Keratinocyte (primary cell): ENCODE measurements at places on chromosomes 5 and 9.
A peak's percentile ranks its signal among the peaks of the same experiment; 100 is the strongest.

- no peak for DNase-seq
Measured at GRCh38 chr5:60690326-60690725, 9.6 kb downstream of the DEPDC1B start.

DNA sequence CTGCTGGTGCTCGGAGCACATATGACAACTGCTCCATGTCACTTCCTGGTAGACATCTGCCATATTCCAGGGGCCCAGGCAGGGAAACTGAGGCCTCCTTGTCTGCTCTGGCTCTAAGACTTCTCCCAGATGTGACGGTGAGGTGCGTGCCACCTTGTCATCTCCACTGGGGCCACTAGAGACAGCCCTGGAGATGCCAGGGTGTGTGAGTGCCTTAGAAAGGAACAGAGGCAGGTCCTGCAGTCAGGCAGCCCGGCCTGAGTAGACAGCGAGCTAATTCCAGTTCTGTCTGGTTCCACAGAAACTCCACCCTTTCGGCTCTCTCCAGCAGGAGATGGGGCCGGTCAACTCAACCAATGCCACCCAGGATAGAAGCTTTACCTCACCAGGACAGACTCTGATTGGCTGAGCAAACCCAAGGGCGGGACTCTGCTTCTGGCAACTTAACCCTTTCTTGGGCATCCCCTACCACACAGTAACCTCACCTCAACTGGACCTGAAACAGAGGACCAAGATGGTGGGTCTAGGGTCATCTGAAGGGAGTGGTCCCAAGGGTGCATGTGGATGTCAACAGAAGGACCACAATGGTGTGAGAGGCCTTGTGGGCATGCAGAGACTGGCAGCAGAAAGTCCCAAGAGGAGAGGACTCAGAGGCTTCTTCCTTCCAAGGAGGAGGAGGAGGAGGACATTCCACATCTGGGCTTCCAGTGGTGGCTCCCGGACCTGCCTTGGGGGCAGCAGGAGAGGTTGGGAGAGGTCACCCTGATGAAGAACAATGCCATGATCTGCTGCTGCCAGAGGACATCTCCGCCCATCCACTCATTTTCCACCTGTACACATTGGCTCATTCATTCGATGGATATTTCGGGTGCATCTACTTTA is 77.7 kb downstream of the RGS3 start:
- DNase-seq: no peak

DNA sequence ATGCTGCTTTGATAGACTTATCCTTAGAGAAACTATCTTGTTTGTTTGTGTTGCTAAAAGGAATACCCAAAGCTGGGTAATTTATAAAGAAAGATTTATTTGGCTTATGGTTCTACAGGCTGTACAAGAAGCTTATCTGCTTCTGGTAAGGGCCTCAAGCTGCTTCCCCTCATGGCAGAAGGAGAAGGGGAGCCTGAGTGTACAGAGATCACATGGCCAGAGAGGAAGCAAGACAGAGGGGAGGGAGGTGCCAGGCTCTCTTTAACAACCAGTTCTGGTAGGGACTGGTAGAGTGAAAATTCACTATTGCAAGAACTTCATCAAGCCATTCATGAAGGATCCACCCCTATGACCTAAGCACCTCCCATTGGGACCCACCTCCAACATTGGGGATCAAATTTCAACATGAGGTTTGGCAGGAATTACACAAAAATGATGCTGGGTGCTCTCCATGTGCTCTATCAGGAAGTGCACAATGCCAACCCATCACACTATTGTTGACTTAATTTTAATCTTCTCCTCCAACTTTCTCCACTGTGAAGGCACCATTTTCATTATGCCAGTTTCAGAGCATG is 115.1 kb upstream of the SHB start:
- DNase-seq: no peak

DNA sequence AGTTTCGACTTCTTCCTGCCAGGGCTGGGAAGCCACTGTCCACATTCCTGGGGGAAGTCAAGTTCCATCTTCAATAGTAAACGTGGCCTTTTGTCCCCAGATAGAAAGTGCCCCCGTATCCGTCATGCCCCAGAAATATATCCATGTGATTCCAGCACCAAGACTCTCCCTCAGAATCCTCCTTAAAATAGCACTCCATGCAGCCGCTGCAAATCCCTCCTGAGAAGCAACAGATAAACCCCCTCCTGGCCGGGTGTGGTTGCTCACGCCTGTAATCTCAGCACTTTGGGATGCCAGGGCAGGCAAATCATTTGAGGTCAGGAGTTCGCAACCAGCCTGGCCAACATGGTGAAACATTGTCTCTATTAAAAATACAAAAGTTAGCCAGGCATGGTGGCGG is 126.1 kb downstream of the OLFM1 start:
- DNase-seq: no peak

DNA sequence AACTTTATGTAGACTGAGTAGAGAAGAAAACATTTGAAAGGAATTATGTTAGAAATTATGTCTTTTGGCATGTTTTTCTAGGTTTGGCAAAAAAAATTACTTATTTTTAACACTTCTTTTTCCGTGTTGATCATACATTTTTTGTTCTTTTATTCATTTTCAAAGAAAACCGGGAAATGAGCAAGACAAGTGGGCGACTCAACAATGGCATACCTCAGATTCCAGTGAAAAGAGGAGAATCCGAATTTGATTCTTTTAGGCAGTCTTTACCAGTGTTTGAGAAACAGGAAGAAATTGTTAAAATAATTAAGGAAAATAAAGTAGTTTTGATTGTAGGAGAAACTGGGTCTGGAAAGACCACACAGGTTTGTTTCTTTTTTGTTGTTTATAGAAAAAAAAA is 12.9 kb downstream of the YTHDC2 start:
- no peak for DNase-seq

DNA sequence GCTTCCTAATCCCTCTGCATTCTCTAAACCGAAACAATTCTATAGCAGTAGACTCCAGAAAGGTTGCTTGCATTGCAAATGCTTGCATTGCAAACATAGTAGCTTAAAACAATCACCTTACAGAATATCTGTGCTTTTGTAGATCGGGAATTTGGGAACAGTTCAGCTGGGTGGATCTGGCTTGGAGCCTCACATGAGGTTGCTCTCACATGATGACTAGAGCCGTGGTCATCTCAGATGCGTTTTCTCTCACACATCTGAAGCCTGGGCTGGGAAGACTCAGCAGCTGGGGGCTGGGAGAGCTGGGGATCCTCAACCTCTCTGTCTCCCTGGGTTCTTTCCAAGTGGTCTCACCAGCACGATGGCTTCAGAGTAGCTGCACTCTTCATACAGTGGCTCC is 127.8 kb downstream of the MSX2 start:
- DNase-seq: no peak

DNA sequence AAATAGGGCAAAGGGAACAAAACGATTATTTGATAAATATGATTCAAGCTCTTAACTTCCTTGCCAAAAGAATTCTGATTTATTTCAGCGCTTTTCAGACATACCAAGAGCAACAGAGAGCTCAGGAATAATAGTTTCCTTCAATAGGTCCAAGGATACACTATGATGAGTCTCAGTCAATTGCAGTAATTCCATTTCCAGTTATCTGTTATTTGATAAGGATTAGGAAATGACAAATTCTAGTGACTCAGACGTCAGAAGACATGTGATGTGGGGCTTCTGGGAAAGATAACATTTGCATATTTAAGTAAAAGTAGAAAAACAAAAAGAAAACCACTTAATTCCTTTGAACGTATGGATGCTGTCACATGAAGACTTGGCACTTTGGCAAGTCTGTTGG is 1250.8 kb upstream of the CDH18 start:
- DNase-seq: no peak

DNA sequence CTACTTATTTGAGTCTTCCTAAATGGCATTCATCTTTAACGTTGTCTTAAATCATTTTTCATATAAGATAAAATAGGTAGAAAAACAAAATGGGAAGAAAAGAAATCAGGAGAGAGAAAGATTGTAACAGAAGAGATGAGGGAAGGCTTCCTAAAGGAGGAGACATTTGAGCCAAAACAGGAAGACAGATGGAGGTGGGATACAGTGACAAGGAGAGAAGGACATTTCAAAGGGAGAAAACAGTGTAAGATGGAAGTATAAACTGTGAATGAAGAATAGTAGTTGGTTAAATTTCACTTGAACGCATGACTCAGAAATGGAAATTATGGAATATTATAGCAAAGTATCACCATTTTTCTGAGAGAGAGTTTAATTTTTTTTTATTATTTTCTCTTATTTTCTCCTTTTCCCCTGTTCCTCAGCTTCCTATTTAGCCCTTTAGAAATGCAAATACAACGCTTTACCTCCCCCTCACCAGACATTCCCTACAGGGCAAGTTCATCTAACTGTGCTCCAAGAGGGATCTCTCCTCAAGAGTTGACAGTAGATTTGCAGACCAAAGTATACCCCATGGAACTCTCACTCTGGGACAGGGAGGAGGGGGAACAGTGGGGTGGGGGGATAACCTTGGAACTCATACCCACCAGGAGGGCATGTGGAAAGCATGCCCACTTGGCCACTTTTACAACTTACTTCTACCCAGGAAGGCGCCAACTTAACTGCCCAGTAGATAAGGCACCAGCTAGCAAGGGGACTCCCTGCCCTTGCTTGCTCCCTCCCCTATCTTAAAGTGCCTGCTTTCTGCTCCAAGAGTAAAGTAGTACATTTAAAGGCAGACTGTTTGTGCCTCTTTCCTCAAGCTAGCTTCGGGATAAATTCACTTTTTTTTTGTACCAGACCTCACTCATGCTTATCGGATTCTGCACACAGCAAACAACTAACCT is 304.7 kb upstream of the POU5F2 start:
- DNase-seq: no peak

GRCh38 chr5:113336975-113337374 is 97.8 kb downstream of the TSSK1B start:
- no peak for DNase-seq

- DNase-seq: no peak
Measured at GRCh38 chr9:117164512-117164911, 250.3 kb downstream of the ASTN2 start.

- no peak for DNase-seq
Measured at GRCh38 chr9:131475111-131475955, 27.4 kb upstream of the POMT1 start.

GRCh38 chr9:112408819-112409218 is 28.9 kb downstream of the HSDL2 start:
- no peak for DNase-seq

GRCh38 chr9:36101916-36102741 is 34.4 kb upstream of the GLIPR2 start:
- peak; percentile 84 for DNase-seq

DNA sequence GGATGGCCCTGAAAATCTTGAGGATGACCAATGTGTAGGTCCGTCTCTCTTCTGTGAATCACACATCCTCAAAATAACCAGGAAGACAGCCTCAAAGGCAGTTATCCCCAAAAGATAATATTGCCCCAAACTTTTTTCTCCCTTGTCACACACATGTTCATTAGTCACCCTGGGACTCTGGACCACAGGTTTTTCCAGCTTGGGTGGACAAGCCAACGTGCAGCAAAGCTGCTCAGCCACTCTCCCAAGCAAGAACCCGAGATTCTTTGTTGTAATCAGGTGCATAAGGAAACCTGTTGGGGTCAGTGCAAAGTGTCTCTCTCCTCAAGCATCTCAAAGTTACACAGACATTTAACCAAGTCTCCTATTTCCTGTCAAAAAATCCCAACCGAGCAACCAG is 196.6 kb downstream of the GNA14 start:
- no peak for DNase-seq

DNA sequence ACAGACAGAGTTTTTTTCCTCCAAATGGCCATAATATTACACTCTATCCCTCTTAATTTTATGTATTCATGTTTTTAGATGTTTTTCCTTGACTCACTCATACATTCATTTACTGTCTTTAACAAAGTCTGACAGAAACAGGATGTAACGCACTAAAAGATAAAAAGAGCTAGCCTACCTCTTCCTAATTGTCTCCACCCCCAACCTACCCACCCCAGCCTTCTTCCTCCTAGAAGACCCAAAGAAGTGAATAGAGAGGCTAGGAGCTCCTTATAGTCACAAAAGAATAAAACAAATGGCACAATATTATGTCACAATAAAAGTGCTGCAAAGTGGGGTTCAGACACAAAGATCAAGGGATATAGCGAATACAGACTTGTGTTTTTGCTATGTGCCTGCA is 719 bp downstream of the NOL8 start:
- DNase-seq: no peak

DNA sequence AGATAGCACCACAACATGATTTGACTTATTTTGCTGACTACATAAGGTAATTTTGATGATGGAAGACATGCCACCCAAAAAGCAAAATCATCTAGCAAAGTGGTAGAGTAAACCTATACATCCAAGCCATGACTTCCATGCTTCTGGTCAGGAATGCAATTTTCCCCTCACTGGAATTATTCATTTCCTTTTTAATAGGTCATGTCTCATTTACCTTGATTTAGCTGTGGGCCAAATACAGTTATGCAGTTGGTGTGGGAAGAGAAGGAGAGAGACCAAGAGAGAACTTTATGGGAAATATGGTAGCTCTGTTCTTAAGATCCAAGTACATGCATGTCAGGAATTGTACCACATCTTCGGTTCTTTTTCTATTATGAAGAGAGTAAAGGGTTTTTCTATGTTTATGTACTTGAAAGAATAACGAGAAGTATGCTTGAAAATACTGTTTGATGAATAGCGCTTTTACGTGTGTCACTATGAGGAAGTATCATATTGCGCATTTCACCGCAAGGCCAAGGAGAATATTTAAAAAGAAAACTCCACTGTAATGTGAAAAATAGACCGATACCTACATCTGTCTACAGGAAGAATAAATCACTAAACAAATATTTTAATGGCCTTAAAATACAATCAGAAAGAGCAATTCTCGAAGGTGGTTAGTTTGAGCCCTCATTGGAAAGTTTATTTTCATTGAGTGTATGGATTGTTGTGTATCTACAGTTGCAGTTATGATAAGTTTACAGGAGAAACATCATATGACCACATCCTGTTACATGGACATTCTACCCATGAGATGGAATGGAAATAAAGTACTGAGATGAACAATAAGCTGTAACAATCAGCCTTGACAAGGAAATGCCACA is 134.0 kb downstream of the FOXD1 start:
- no peak for DNase-seq

- DNase-seq: no peak
Measured at GRCh38 chr9:95370064-95370463, 52.6 kb upstream of the FANCC start.

GRCh38 chr9:92395617-92396016 is 8.8 kb downstream of the OGN start:
- DNase-seq: no peak

DNA sequence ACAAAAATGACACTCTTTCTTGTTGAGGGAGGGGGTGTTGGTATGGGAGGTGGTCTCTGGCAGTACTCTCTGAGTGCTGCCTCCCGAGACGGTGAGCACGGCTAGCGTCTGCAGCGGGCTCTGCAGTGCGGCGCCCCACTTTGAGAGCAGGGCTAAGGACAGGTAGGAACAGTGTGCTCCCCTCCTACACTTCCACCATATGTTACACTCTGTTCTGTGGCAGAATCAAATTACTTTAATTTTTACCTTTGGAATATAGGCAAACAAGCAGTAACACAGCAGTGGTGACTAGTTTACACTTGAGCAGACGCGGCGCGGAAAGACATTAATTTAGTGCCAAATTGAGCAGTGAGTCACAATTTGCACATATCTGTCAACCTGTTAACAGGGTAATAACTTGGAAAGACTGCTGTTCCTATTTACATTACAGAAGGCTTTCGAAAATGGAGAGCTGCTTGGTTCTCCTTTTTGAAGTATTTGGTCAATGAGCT is 136.3 kb downstream of the MED27 start:
- DNase-seq: no peak
